ENCODE measurements at places on chromosomes 2 and 18.

- no peak for DNase-seq
Measured at GRCh38 chr2:239884051-239884405, 141.1 kb downstream of the NDUFA10 start.

- no peak for DNase-seq
Measured at GRCh38 chr18:76506974-76507764, 12.1 kb upstream of the ZNF516 start.

- no peak for DNase-seq
Measured at GRCh38 chr2:194096402-194096801, 1560.6 kb upstream of the SLC39A10 start.

GRCh38 chr2:227221120-227221519 lies 56.7 kb downstream of the COL4A3 start:
- DNase-seq: no peak

- no peak for DNase-seq
Measured at GRCh38 chr18:62498616-62499262, 24.1 kb upstream of the ZCCHC2 start.

All from CD14-positive monocyte (primary cell).